SJSA1 (cell line): ENCODE measurements at places on chromosomes 2 and 18. TPM values are rescaled to one million over a fixed set of nuclear protein-coding genes. Genes with fewer than 3 reads are reported as not detected.

MERTK gene
- total RNA-seq: not detected in 2 replicates

SERPINB5 gene
- not detected in 2 replicates for total RNA-seq

RPIA gene
- total RNA-seq: 3.8 and 4.9 TPM in 2 replicates

BMP10 gene
- total RNA-seq: not detected in 2 replicates

GRCh38 chr2:85547089-85547858, 8.3 kb downstream of the MAT2A start:
- peak; percentile 20 for DNase-seq

KCNG2 gene
- total RNA-seq: not detected in 2 replicates

DNA sequence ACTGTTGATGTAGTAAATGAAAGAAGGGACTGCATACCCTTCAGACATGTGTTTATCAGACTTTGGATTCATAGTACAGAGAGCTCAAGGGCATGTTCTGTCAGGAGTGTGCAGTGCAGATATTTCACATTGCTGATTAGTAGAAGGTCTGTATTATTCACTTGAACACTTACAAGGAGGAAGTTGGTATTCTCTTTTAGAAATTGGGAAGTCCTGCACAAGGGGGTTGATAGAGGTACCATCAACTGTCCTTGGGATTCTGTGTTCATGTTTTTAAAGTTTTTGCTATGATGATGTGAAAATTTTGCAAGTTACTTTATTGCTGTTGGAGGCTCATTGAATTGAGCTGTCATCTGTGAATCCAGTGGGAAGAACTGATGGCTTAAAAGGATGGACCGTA, 6.7 kb downstream of the PSMD1 start:
- DNase-seq: no peak

- no peak for DNase-seq
Observed at GRCh38 chr2:157415591-157416101, 28.2 kb downstream of the CYTIP start.

DNA sequence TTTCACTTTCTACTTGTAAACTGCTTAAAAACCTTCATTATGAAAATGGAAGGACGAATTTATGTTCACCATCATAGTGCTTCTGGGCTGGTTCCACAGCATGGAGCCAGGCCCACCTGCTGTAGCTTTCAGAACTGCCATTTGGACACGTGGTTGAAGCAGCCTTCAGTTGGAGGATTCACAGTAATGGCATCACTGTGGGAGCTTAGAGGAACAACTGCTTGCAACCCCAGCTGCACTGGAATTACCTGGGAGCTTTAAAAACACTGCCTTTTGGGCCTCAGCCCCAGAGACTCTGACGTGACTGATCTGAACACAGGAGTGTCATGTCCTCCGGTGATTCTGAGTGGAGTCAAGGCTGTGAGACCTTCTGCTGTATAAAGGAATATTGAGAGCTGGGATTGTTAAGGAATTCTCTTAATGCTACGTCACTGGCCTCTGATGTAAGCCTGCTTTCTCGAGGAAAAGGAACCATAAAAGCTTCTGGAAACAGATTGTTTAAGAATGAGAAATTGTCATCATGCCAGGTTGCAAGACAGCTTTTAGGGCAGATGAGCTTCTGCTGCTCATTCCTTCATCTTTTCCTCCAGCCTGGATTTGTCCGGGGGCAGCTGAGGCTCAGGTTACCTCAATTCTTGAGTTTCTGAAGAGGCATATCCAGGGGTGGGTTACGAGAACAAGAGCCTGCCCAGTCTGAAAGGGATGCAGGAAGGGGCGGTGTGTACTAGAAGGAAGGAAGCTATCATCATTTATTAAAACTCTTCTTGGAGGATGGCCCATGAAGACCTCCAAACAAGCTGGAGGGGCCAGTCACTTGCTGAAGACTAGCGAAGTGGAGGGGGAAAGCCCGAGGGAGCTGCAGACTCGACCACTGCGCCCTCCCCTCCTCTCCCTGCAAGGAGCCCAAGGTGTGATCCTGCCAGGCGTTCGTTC, 1.3 kb upstream of the IL1R1 start:
- DNase-seq: no peak

GRCh38 chr2:206802654-206803514, 37.5 kb downstream of the FASTKD2 start:
- no peak for DNase-seq

- no peak for DNase-seq
Observed at GRCh38 chr18:13653746-13654433, 72.5 kb downstream of the FAM210A start.

DNA sequence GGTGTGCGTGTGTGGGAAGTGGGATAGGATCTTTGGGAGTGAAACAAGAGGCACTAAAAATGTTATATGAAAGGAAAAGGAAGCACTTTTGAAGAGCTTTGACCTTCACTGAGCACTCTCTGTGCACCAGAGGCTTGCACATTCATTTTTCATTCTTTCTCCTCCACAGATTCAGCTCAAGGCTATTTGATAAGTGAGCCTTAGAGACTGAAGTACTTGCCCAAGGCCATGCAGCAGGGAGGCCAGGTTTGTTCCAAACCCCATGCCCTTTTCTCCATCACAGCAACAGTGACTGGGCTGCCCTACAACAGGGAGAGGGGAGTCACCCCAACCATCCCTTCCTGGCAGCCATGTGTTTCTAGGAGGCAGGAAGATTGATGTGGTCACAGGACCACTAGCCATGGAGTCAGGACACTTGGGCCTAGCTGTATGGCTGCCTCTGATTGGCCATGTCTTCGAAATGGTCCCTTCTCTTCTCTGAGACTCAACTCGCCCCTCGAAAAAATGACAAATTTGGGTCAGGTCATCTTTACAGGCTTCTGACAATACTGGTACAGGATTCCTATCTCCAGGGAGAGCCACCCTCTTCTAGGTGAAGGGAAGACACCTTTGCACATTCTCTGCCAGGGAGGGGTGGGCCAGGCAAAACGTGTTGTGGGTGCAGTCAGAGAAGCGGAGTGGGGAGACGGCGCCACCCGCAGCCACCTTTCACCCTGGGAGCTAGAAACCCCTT, 123.5 kb upstream of the MYCN start:
- no peak for DNase-seq

TMEM182 gene
- 2.9 and 3.7 TPM in 2 replicates for total RNA-seq

GRCh38 chr2:23503682-23504081, 118.7 kb downstream of the KLHL29 start:
- DNase-seq: no peak

TTN gene
- total RNA-seq: 0.03 TPM in 1 of 2 replicates, not detected in the other

DNA sequence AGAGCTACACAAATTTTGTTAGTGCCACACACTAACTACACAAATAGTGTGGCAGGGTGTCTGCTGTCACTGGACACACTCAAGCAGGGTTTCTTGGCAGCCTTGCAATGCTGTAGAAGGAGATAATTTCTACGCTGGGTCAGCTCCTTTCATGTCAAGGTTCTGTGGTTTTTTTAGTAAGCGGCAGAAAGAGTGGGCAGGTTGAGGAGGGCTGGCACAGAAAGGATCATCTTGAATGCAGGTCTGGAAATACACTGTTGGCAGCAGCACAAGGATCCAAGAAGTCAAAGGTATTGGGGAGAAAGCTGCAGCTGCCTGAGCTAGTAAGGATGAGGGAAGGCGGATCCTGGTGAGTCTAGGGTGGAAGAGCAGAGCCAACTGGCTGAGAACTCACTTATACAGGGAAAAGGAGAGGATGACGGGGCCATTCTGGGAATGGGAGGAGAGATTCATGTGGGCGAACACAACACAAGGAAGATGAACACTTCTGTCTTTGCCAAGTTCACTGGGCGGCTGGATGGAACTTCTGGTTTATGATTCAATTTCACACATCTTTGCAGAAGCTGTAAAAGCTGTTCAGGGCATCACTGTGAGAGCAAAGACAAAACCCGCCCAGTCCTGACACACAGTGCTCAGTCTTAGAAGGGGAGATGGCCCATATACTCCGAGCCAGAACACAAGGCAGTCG, 16.9 kb upstream of the CYRIA start:
- no peak for DNase-seq

- DNase-seq: no peak
Observed at GRCh38 chr2:167506395-167506794, 618.1 kb downstream of the XIRP2 start.

DNA sequence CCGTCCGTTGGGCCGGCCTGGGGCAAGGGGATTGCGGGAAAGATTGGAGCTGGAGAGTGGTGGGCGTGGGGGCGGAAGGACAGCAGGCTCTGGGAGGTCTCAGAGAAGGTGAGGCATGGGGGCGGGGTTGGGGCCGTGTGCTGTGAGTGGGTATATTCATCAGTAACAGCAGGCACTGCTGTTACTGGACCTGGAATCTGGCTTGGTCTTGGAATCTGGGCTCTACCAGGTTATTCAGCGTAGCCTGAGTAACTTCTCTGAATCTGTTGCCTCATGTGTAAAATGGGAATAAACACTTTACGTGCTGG, 435 bp downstream of the RNF181 start:
- no peak for DNase-seq

CKAP2L gene
- total RNA-seq: 25.1 and 33.4 TPM in 2 replicates

GRCh38 chr18:7524786-7525185, 42.3 kb upstream of the PTPRM start:
- DNase-seq: no peak

DNA sequence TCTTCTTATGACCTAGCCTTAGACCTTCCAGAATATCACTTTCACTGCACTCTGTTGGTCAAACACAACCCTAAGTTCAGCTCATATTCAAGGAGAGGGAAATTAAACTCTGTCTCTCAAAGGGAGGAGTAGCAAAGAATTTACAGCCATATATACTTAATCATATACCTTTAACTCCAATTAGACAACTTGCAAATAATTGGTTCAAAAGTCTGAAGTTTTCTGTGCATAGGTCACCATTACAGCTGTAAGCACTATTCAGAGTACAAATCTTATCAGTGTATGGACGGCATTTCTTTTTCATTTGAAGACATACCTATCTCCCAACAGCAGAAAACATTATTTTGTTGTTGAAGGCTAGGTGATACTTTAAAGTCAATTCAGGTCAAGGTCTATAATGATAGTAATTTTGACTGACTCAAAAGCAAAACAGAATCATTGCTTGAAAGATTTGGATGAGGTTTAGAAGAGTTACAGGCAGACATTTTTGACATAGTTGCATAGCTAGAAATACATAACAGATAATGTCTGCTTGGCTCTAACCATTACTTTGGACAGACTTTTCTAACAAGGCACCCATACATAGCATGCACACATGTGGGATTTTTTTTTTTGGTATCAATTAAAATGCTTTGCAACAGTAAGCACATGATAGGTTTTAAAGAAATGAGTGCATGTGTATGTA, 131.5 kb downstream of the CPS1 start:
- DNase-seq: no peak

ZNF638 gene
- total RNA-seq: 98.4 and 99.7 TPM in 2 replicates

- DNase-seq: no peak
Observed at GRCh38 chr2:145404690-145405089, 884.8 kb upstream of the ZEB2 start.

ABCG8 gene
- total RNA-seq: not detected in 2 replicates

HOXD1 gene
- total RNA-seq: not detected in 2 replicates

PRSS56 gene
- not detected in 2 replicates for total RNA-seq
